ENCODE measurements at places on chromosomes 6 and 20. TPM values are rescaled to one million over a fixed set of nuclear protein-coding genes. Genes with fewer than 3 reads are reported as not detected.

Gene TRIM40
- not detected for total RNA-seq

DNA sequence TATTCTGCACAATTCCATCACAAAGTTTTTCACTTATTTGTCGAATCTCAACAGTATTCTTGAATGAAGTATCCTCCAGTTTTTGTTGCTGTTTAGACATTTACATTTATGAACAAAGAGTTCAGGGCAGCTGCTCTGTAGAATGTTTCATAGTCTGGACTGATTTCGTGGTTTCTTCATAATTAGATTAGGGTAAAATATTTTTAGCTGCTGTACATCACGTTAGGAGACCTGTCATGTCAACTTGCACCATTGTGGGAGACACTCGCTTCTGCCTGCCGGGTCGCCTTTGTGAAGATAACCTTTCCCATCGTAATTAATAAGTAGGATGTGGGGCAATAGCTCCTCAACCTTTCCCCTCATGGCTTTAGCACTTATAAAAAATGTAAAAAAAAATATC is 27.5 kb upstream of the RPS6KA2 start:
- DNase-seq, result no peak

DNA sequence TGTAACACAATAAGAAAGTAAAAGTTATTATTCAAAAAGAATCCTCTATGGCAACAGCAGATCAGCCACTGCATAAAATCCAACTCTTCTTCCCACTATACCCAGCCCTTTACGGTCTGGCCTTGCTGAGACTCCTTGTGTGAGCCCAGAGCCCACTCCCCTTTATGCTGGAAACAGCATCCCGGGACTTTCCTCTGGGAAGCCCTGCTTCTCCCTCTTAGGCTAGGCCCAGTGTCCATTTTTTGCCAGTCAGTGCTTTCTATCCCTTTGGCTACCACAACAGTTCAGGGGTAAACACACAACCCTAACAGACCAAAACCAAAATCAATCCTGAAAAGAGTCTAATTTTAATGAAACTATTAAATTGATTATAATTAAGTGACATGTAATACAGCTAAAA is 20.6 kb downstream of the FKBP5 start:
- DNase-seq, result no peak

- DNase-seq, result no peak
Observed at GRCh38 chr6:47133230-47134000, 91.3 kb upstream of the ADGRF1 start.

Gene ARMH2
- total RNA-seq, result not detected

- DNase-seq, result no peak
Observed at GRCh38 chr6:19477563-19477962, 359.6 kb upstream of the ID4 start.

Gene GNAS-AS1
- total RNA-seq, result 1.4 TPM

DNA sequence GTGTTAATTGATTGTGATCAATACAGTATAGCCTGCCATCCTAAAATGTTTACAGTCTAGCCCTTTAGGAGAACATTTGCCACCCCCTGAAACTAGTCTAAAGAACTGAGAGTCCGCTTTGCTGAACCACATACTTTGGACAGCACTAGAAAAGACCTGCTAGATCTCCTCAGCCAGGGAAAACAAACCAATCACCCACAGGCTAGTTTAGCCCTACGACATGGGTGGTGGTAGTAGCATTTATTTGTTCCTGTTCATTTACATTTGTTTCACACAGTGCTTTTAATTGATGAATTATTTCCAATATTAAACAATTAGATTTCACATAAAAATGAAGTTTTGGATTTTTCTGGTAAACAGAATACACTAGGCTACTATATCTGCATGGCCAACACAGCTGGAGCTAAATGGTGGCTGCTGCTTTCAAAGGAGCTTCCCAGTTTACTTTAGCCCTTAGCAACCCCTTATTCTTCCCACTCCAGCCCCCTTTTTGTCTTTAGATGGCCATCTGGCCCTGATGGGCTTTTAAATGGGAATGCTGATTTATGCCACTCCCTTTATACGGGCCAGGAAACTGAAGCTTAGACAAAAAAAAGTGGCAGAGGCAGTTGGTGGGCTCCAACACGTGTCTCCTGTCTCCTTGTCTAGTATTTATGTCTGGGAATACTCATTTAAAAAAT is 72.4 kb downstream of the ADGRG6 start:
- DNase-seq, result no peak

- no peak for DNase-seq
Observed at GRCh38 chr20:64102647-64103354, 4.6 kb downstream of the NPBWR2 start.

GRCh38 chr6:162538643-162539064 is 188.9 kb downstream of the PRKN start:
- DNase-seq, result peak; percentile 18

DNA sequence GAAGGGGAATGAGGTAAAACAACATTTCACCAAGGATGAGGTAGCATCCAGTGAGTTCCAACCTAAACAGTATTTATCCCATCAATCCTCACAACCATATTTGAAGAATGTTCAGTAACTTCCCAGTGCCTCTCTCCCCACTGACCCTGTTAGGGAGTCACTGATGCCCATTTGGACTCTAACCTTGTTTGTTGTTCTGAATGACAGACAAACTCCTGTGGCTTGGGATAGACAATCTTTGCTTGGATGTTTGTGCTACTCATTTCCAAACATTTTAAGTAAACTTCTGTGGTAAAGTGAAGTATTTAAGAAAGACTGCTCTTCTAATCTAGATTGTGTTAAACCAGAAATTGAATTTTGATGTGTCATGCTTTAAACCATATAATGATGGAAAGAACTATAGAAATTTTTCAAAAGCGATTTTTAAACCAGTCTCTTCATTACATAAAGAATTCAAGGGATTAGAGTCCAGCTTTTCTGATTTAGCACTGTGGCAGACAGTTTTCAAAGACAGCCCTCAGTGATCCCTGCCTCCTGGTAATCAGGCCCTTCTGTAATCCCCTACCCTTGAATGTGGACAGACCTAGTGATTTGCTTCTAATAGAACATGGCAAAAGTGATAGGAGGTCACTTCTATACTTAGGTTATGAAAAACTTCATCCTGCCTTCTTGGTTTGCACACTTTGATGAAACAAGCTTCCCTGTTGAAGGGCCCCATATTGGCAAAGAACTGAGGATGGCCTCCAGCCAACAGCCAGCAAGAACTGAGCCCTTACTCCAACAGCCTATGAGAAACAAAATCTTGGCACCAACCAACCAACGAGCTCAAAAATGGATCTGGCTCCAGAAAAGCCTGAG is 191.6 kb downstream of the DST start:
- peak; percentile 46 for DNase-seq

DNA sequence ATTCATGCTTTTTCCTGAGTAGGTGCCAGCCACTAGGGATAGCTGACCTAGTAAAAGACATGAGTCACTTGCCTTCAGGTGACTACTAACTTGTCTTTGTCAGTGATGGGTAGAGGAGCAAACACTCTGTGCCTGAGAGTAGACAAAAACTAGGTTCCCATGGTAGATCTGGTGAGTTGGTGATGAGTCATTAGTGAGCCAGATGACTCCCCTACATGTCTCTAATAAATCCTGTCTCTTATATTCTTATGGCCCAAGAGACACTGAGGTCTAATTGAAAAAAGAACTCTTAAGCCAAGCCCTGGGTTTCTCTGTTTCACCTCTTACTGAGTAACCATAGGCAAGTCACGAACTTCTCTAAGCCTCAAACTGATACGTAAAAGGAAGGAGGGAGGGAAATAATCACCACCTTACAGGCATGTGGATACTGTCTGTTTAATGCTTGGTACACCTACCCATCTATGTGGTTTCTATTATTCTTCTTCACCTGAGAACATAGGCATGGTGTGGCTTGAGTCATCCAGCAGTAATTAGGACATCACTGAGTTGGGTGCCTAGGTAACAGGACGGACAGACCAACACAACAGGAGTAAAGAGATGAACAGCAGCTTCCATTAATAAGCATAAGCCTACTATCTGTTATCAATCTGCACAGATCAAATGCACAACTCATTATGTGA is 20.3 kb downstream of the TTPAL start:
- no peak for DNase-seq

Gene ACTL10
- total RNA-seq, result 0.95 TPM

DNA sequence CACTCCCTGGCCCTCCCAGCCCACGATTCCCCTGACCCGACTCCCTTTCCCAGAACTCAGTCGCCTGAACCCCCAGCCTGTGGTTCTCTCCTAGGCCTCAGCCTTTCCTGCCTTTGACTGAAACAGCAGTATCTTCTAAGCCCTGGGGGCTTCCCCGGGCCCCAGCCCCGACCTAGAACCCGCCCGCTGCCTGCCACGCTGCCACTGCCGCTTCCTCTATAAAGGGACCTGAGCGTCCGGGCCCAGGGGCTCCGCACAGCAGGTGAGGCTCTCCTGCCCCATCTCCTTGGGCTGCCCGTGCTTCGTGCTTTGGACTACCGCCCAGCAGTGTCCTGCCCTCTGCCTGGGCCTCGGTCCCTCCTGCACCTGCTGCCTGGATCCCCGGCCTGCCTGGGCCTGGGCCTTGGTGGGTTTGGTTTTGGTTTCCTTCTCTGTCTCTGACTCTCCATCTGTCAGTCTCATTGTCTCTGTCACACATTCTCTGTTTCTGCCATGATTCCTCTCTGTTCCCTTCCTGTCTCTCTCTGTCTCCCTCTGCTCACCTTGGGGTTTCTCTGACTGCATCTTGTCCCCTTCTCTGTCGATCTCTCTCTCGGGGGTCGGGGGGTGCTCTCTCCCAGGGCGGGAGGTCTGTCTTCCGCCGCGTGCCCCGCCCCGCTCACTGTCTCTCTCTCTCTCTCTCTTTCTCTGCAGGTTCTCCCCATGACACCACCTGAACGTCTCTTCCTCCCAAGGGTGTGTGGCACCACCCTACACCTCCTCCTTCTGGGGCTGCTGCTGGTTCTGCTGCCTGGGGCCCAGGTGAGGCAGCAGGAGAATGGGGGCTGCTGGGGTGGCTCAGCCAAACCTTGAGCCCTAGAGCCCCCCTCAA is at the start of gene LTA:
Gene LTA, plus strand, starts transcription at position 249 of the 871 bp plus-strand sequence. Its CDS starts 454 bp downstream, at position 703.
- DNase-seq, result no peak

DNA sequence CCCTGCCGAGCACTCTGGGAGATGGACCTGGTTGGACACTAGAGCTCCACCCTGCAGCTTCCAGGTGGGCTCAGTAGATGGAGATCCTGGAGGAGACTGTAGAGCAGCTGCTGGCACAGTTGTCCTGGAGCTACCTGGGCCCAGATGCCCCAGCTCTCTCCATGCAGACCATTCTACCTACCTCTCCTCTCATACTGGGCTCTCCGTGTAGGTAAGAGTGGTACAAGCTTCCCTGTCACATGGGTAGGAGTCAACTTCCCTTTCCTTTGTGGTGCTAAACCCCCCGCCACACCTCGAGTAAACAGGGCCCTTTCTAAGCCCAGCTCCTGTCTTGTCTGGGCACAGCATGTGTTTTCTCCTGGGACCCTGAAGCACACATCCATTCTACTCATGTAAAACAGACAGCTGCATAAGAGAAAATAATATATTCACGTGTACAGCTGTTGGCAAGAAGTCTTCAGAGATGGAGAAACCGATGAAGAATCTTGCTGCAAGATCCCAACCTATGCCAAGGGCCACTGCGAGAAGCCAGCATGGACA is 108.1 kb upstream of the DUSP22 start:
- no peak for DNase-seq
